ENCODE measurements at places on chromosomes 1 and 21.

DNA sequence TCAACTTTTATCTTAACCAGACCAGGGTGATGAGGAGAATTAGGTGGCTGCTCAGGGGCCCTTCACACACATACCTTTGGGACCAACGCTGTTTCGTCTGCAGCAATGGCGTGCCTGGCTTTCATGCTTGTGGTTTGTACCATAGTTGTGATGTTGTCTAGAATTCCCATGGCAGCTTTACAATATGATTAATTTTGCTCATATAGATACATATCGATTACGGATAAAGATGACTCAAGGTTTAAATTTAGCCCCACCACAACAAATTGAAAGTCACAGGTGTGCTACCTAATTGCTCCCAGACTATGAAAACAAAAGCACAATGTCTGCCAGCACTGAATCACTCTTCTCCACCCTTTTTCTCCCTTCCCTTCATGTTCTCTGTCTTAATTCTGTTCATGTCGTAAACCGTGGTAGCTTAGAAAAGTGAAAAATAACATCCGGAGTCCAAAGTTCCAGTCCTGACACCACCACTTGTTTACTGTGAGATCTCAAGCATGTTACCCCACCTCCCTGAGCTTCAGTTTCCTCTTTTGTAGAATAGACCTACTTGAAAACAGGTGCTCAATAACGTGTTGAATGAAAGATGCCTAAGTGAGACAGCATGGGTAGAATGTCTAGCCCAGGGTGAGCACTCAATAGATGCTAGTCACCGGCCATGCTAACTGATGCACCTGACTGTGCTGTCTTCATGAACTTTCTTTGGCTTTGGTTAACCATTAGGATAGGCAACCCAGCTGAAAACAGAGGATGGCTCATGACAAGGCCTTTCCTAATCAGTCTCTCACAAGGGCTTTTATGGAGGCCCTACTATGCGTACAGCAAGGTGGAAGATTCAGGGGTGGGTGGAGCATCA, 22.1 kb upstream of the JUN start:
- DNase-seq = peak; percentile 11

GRCh38 chr1:217539510-217539909, 91.4 kb downstream of the GPATCH2 start:
- no peak for DNase-seq

GRCh38 chr1:163771637-163772036, 449.9 kb downstream of the NUF2 start:
- no peak for DNase-seq

DNA sequence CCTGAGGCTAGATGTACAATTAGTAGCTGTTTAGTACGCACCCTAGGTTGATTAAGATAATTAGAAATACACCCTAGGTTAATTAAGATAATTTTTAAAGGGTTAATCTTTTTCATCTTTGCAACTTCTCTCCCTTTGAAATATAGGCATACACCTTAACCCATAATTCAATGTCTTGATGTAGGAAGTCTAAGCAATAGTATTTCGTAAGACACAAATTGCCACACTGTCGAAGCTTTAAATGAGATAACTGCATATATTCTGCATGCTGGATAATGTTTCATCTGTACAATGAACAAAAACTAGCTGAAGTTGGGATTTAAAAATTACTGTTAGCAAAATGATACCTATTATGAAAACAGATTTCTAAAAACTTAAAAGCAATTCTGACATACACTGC, 122.9 kb downstream of the EVI5 start:
- no peak for DNase-seq

DNA sequence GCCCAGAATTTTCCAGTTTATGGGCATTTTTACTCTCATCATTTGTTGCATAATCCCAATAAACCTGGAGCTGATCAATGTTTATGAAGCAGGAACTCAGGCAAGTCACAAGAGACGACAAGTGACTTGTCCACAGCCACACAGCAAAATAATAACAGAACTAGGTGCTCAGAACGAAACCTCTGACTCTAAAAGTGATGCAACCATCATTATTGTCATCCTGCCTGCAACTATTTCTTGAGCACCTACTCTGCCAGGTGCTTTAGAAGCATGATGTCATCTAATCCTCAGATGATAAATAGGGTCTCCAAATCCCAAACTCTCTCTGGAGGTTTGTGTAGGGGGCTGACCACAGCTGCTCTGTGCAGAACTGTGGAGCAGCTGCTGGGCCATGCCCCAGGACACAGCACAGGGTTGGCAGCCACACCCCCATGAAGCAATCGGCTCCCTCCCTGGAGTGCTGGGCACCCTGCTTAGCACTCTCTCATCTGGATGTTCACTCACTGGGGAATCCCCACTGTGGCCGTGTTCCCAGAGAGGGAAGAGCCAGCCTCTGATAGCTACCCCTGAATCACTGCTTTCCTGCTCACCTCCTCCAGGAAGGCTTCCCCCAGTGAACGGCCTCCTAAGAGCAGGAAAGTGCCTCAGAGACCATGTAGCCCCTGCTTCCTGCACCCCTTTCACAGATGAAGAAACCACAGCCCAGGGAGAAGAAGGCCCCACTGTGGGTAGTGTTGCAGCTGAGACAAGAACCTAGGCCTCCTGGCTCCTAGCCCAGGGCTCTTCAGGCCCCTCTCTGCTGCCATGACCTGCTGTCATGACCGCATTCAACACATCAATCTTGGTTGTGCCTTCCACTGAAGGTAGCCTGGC, 2.1 kb downstream of the TTC22 start:
- DNase-seq = no peak

GRCh38 chr21:16241479-16241963, 511.7 kb downstream of the USP25 start:
- DNase-seq = no peak

All from CD4-positive, alpha-beta T cell treated with Interleukin-1 beta for 1 hour (primary cell).